NCI-H2081 (cell line): ENCODE measurements at places on chromosomes 12 and 14.

DNA sequence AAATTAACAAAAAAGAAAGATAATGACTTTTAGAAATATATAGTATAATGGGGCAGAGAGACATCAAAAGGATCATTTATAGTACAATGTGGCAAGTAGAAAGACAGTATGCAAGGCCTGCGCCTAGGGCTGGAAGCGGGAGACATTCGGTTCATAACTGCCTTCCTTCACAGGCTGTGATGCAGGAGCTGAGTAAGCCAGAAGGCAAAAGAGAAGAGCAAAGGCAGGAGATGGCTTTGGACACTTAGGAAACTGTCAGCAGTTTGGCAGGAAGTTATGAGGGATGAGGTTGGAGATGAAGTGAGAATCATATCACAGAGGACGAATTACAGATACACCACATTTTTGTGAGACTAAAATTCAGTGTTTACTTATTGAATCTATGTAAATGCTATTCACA, 97.8 kb downstream of the EPS8 start:
- DNase-seq, result no peak

DNA sequence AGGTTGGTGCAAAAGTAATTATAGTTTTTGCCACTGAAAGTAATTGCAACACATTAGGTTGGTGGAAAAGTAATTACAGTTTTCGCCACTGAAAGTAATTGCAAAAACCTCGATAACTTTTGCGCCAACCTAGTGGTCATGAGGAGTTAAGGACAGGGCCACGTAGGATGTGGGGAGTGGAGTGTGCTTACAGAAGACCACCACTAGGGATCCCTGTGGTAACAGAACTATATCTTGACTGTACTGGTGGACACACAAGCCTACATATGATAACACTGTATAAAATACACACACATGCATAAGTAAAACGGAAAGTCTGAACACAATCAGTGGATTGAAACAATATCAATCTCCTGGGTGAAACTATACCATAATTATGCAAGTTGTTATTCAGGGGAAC, 187.4 kb upstream of the ABCD2 start:
- DNase-seq, result peak; percentile 13

DNA sequence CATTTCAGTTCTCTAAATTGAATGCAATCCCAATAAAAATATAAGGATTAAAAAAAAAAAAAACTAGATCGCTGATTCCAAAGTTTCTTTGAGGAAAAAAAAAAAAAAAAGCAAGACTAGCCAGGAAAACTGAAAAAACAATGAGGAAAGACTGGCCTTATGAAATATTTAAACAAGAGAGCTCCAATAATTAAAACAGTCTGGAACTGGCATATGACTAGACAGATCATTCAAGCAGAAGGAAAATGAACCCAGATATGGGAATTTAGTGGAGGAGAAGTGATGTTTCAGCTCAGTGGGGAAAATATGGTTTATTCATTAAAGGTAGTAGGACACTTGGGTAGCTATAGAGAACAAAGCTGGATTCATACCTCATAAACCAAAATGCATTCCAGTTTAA, 42.0 kb upstream of the TBC1D15 start:
- DNase-seq, result no peak

DNA sequence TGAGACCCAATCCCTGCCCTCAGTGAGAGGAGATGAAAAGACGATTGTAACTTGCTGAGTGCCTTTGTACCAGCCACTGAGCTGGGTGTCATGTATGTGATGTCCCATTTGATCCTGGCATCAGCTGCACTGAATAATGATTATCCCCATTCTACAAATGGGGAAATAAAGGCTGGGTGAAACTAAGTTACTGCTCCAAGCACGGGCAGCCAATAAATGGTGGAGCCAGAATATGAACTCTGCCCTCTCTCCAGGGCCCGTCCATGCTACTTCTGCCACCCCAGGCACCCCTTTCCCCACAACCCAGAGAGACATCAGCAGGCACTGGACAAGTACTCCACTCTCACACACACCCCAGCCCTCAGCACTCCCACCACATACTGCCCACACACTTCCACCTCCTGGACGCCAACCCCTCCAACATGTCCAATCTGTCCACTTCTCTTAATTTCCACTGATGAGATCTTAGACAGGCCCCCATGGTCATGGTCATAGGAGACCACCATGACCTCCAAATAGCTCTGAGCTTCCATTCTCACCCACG, 115.8 kb downstream of the DICER1 start:
- no peak for DNase-seq

- DNase-seq, result no peak
These were observed 50.8 kb downstream of the VCPKMT start for GRCh38 chr14:50065583-50065982.

DNA sequence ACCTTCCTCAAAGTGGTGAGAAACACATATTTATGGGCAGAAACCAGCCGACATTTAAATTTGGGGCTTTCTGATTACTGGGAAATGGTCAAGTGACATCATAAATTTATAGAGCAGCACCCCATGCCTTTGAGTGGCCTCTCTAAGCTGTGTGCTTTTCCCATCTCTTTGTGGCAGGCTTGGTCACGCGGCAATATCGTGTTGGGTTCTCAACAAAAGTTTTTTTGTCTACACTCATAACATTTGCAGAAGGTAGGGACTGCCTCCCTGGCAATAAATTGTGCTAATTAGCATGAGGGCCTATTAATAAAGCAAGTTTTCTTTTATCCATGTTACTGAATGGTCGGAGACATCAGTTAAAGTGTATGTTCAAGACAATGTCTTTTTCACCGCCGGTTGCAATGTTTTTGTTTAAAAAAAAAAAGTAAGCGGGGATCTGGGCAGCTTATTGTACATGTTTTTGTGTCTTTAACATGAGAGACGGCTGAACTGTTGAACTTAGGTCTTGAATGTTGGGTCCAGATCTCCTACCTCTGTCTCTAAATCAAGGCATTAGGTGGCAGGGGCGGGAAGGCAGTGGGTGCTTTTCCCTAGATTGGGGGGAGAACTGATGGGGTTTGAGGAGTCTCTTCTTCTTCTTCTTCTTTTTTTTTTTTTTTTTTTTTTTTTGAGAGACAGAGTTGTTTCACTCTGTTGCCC, 193.3 kb downstream of the PHETA1 start:
- DNase-seq, result no peak

GRCh38 chr14:31957565-31957964, 119.5 kb upstream of the ARHGAP5 start:
- DNase-seq, result no peak

- DNase-seq, result no peak
These were observed 177.3 kb downstream of the CHST11 start for GRCh38 chr12:104634044-104634443.

DNA sequence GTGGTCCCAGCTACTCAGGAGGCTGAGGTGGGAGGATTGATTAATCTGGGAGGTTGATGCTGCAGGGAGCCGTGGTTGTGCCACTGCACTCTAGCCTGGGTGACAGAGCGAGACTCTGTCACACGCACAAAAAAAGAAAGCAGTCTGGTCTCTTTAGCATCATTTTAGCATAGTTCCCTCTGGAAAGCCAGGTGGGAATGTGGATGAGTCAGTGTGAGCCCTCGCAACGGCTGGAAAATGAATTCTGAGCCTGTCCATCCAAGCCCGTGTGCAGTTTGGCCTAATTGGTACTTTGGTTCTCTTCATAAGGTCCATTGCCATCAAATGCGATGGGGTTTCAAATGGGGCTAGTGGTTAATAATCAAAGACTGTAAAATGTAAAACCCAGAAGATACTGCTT, 2.4 kb downstream of the MYL2 start:
- no peak for DNase-seq

- peak; percentile 57 for DNase-seq
These were observed 96.8 kb upstream of the DACT1 start for GRCh38 chr14:58540749-58541632.

- DNase-seq, result no peak
These were observed 11.0 kb downstream of the ASB2 start for GRCh38 chr14:93965287-93965821.

GRCh38 chr14:105128059-105128458, 40.5 kb downstream of the JAG2 start:
- no peak for DNase-seq

GRCh38 chr14:101412739-101413138, 148.6 kb upstream of the DIO3 start:
- no peak for DNase-seq

DNA sequence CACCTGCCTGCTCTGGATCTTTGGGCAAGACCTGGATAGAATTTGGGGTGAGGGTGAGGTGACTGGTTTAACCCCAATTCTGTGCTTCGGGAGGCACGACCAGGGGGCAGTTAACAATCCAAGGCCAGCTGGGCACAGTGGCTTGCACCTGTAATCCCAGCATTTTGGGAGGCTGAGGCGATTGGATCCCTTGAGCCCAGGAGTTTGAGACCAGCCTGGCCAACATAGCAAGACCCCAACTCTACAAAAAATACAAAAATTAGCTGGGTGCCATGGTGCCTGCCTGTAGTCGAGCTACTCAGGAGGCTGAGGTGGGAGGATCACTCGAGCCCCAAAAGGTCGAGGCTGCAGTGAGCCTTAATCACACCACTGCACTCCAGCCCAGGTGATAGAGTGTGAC, 38.2 kb downstream of the HRK start:
- no peak for DNase-seq
